ENCODE measurements at places on chromosomes 12 and 14.
A peak's percentile ranks its signal among the peaks of the same experiment; 100 is the strongest.

DNA sequence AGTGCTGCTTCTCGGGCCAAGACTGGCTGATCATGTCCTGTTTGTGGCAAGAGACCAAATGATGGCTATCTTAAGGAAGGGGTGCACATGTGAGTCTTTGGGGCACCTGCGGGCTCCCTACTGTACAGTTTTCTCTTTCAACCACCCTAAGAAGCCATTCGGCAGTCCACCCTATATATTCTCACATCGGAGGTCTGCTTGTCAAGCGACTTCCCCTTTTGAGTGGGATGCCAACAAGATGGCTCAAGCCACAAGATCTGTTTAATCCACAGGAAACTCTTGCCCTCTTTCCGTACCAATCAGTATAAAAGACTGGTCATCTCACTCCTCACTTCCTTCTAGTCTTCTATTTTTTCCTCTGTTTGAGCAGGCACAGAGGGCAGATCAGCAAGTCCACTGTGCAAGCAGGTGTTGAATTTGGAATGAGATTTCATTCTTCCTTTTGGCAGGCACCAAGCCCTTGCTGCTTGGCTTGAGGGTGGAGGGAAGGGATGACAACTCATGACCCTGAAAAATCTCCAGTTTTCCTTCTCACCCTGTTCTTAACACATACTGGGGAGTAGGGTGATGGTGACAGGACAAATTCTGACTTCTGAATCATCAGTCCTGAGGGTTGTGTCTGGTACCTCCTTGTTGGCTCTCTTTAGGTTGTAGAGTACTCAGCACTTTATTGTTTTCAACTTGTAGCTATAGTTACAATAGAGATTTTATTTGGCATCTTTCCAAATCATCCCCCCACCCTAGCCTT lies 17.6 kb downstream of the LACRT start:
- DNase-seq: no peak

GRCh38 chr14:104665657-104666522 lies 23.5 kb upstream of the INF2 start:
- peak; percentile 81 for DNase-seq

DNA sequence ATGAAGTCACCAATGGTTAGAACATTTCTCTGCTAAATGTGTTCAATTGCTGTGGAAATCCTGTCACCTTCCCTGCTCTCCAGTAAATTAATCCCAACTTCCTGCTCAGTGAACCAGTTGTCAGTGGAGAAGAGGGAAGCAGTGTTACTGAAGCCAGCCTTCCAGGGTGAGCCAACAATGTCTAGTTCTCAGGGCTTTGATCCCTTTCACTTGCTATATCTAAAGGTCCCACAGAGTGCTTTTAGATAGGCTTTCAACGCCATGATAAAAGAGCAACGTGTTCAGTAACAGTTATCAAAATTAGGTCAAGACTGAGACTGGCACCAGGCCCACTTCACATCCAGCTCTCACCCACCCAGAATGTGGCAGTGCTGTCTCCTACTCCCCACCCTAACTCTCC lies 139.7 kb downstream of the KCNH5 start:
- no peak for DNase-seq

GRCh38 chr14:104222396-104223036 lies 84.1 kb downstream of the KIF26A start:
- DNase-seq: peak; percentile 55

DNA sequence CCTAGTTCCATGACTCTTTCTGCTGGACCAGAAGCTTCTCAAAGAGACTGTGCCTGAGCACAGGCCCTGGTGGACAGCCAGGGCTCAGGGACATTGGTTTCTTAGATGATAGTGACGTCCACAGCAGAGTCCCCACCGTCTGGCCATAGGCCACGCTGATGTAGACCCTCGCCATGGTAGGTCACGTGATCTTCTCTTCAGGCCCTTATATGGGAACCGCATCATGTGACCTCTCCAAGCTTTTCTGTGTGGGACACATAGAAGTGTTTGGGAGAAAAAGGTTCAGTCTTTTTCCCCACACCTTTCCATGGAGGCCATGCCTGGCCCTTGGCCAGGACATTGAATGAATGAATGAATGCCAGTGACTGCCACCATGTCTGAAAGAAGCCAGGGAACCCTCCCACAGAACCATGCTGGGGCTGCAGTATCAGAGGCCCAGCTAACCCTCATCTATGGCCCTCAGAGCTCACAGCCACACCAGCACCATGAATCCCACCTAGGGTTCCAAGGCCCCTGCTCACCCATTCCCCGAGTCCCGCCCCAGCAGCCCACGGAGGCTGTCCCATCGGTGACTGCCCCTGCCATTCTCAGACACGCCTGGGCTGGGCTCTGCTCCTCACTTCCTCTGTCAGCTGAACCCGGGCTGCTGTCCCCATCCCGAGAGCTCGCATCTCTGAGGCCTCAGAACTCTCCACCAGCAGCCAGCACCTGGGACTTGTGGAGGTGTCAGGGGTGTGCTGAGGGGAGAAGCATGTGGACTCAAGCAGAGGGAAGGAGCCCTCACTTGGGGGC lies 292.1 kb downstream of the ADGRD1 start:
- DNase-seq: no peak

GRCh38 chr12:701896-702539 lies 38.8 kb upstream of the NINJ2 start:
- no peak for DNase-seq

DNA sequence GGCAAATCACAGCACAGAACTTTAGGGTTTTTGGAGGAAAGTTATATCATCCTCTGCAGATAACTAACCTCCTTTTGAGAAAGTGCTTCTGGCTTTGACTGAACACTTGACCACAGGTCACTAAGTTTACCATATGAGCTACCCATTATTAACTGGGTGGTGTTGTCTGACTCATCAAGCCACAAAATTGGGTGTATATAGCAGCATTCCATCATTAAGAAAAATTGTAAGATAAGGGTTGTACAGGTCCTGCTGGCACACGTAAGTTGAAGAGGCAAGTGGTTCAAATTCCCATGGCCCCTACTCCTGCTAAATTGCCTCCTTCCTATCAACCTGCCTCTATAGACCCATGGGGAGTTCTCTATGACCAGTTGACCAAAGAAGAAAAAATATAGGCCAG lies 39.5 kb downstream of the L2HGDH start:
- DNase-seq: no peak

- DNase-seq: no peak
Observed at GRCh38 chr12:132444957-132445883, 44.7 kb upstream of the FBRSL1 start.

GRCh38 chr14:32203928-32204357 lies 874 bp upstream of the RNU6-8 start:
- DNase-seq: no peak

GRCh38 chr12:11719678-11720099 lies 70.2 kb downstream of the ETV6 start:
- peak; percentile 91 for DNase-seq

DNA sequence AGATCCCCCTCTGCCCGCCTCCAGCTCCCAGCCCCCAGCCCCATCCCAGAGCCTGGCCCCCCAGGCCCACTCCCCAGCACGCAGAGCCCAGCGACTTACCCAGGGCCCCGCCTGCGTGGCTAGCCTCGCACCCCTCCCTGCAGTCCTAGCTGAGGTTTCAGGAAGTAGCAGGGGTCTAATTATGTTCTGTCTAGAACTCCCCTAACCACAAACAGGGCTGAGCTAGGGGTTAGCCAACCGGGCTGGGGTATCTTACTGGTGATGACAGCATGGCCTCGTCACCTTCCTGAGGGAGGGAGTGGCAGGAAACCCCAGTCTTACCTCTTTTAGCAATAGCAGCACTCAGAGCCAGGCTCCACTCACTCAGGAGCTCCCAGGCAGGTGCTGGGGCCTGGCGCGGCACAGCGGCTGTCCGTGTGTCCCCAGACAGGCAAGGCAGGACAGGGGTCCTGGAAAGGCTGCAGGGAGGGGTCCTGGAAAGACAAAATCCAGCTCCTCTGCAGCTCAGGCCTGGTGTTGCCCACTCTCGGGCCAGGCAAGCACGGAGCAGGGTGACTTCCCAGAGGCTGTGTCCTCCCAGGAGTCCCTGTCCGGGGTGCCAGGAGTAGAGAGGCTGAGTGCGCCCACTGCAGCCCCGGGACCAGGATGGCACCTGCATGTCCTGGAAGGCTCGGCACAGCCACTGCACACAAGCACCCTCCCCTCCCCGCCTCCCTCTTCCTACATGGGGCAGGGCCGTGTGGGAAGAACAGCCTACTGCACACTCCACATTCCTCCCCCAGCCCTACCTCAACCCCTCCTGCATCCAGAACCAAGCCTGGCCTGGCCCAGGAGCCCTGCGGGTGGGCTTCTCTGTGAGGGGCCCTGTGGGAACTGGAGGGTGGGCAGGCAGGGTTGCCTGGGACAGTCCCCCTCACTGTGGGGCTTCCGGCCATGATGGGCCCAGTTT lies at the start of gene GPR132:
GPR132 (minus strand) TSS at position 151 of the 949 bp plus-strand sequence. CDS start 10,010 bp downstream, outside the sequence.
- DNase-seq: peak; percentile 88

GRCh38 chr14:24117179-24117578 lies 2.4 kb upstream of the NRL start:
- DNase-seq: no peak

DNA sequence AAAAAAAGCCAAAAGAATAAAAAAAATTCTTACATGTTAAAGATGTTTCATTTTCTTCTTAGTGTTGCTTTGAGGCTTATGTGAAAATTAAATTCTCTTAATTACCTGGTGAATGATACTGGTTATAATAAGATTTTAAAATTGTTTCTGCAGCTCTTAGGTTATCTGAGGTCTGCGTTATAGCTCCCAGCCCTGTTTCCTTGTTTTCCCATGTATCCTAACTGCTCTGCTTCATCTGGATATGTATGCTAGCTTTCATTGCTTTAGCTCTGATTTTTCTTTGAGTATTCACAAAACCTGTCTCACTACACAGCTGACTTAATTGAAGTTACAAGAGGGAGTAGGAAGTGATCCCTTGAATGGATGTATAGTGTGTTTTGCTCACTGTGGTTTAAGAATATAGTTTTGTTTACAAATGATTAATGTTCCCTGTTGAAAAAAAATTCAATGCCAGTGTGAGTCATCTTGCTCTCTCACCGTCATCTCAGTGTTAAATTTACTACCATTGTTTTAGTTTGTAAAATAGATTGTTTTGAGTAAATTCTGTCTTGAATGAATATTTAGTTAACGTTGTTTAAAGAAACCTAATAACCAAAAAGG lies 26.8 kb downstream of the CPSF6 start:
- no peak for DNase-seq

- DNase-seq: no peak
Observed at GRCh38 chr12:19542606-19543005, 103.3 kb downstream of the AEBP2 start.

GRCh38 chr12:66409195-66409871 lies 107.0 kb downstream of the HELB start:
- DNase-seq: no peak

GRCh38 chr14:96272777-96273473 lies 16.9 kb downstream of the BDKRB1 start:
- no peak for DNase-seq

- DNase-seq: no peak
Observed at GRCh38 chr12:51028813-51029150, 2.6 kb upstream of the SLC11A2 start.

DNA sequence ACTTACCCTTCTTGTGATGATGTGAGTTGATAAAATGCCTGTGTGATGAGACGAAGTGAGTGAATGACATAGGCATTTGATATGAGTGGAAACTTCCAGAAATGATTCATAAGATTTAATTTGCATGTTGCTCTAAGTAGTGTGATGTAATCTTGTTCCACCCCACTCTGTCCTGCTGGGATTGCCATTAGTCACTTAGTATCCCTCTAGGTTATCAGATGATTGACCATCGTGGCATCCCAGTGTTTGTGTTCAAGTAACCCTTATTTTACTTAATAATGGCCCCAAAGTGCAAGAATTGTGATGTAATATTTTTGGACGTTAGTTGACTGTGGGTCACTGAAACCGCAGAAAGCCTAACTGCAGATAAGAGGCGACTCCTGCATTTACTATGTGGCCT lies 214.4 kb upstream of the DIO2 start:
- DNase-seq: no peak

DNA sequence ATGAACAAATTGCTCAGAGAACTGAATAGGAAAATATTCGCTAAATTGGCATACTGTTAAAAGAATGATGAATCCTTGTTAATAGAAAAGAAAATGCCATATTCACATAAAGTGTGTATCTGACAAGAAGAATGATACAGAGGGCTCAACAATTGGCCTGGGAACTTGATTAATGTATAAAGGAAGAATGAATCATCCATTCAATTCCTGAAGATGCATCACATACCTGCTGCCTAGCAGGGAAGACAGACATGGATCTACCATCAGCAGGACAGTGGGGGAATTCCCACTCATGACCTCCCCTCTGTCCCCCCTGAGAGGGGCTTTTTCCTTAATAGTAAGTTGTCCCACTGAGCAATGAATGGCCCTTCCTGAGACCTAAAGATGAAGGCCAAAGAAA lies 13.5 kb downstream of the PTPN21 start:
- DNase-seq: no peak

DNA sequence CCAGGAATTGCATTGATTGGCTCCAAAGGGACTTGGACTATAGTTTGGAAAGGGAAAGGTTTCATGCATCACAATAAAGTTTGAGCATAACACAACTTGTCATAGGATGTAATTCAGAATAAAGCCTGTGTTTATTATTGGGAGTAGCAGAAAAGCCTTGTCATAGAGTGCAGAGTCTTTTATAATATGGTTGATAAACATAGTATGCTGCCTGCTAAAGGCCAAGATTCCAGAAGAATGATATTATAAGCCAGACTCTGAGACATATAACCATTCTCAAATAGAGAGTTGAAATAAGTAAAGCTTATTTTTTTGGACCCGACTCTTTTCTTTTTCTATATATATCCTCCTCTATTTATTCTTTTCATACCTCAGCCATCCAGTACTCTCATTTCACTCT lies 207.3 kb downstream of the LRIG3 start:
- no peak for DNase-seq

- no peak for DNase-seq
Observed at GRCh38 chr12:88856201-88856600, 275.9 kb upstream of the KITLG start.

- peak; percentile 37 for DNase-seq
Observed at GRCh38 chr12:117933545-117933944, 35.2 kb downstream of the KSR2 start.

DNA sequence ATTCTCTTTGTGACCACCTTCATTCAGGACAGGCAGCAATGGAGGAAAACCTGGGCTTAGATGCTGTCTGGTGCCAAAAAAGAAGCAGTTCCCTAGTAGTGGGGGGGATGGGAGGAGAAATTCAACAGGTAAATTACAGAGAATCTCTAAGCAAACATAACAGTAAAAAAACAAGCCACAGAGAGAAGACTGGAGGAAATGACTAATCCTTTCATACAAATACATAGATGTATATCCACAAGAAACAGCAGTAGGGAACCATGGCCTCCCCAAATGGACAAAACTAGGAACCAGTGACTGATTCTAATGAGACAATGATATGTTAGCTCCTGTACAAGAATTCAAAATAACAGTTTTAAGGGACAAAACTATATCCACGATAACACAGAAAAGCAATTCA lies 513.0 kb downstream of the NAV3 start:
- no peak for DNase-seq

GRCh38 chr12:62933220-62933601 lies 1.7 kb downstream of the PPM1H start:
- DNase-seq: no peak

- DNase-seq: no peak
Observed at GRCh38 chr14:52265253-52265652, 2.2 kb upstream of the PTGDR start.

GRCh38 chr12:22271023-22271422 lies 63.5 kb downstream of the ST8SIA1 start:
- DNase-seq: no peak

Data from posterior vena cava (tissue), 2 donors.